ENCODE measurements at places on chromosomes 3 and 15.

DNA sequence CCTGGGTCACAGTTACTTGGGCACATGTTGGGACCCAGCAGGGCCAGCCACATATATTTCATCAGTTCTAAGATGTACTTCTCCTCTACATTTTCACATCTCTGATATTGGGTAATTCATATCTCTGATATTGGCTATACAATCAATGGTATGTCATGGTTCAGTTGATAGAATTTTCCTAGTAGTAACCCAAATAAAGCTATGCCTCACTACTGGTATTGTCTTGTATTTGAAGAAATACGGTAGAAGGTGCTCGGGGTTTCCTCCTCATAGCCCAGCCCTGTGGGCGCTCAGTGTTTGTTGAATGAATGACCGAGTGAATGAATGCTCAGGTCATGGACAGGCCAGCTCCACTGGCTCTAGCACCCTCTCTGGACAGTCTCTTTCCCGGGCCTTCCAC lies 94.1 kb downstream of the RAB11A start:
- DNase-seq = no peak

GRCh38 chr3:111619833-111620232 lies 24.7 kb upstream of the ZBED2 start:
- no peak for DNase-seq

GRCh38 chr3:148694116-148694515 lies 3.6 kb upstream of the AGTR1 start:
- DNase-seq = no peak

GRCh38 chr3:194407423-194407822 lies 8.4 kb upstream of the GP5 start:
- no peak for DNase-seq

GRCh38 chr3:184773283-184774186 lies 38.4 kb upstream of the VPS8 start:
- no peak for DNase-seq

- DNase-seq = no peak
Observed at GRCh38 chr3:124630960-124631359, 99.3 kb upstream of the UMPS start.

GRCh38 chr15:46786590-46787285 lies 930.6 kb upstream of the SEMA6D start:
- DNase-seq = no peak

DNA sequence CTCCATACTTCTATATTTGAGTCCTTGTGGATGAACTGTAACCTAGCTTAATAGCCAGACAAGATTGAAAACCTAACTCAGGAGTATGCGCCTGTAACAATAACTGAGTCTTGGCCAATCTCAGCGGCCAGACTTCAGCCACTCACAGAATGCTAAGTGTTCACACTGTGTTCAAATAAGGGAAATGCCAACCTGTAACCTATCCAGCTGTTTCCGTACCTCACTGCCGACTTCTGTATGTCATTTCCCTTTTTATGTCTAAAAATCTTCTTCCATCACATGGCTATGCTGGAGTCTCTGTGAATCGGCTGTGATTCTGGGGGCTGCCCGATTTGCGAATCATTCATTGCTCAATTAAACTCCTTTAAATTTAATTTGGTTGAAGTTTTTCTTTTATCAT lies 169.2 kb downstream of the NFKBIZ start:
- DNase-seq = no peak

DNA sequence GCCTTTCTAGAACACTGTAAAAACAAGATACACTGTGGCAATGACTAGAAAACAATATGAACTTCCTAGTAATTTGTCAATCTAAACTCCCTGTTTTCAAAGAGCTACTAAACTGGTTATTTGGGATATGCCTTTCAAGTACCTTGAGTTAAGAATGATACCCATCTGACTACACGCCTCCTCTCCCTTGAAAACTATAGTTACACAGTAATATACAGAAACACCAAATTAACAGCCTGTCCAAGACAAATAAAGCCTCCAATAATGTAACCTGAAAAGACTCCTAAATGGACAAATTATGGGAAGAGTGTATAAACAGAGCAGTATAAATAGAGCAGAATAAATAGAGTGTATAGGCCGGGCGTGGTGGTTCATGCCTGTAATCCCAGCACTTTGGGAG lies 70.1 kb downstream of the SMARCC1 start:
- no peak for DNase-seq

DNA sequence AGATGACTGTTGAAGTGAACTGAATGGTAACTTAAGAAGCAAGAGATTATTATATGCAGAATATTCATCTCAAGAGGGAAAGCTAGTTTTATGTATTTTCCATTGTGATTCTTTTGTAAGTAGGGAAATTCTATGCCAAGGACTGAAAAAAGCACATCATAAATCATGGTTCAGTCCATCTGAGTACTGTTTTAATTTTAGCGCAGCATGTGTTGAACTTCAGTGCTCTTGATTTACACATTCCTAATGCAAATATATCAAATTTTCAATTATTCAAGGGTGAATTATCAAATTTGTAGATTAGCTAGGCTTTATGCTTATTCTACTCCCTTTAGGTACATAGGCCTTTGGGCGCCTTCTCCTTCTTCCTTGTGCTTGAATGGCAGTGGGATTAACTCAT lies 50.3 kb upstream of the TCF12 start:
- no peak for DNase-seq

- DNase-seq = no peak
Observed at GRCh38 chr3:15385901-15386653, 41.3 kb downstream of the METTL6 start.
